ENCODE measurements at places on chromosomes 13 and 19.

DNA sequence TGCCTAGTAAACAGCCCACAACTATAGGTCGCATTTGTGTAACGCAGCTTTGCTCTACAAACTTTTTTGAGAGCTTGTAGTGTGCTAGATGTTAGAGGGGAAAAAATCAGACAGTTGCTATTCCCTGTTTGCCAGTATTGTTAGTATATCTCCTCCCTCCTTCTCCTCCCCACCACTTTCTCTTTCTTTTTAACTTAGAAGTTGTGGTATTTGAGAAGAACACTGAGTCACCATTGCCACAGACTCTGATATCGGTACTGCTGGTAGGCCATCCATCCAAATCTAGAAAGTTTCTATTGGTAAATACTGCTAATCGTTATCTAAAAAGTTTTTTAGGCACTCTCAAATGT is 666 bp downstream of the POMP start:
- DNase-seq: no peak

- no peak for DNase-seq
Measured at GRCh38 chr13:111327730-111328573, 7.5 kb downstream of the TEX29 start.

GRCh38 chr13:50539791-50540530 is 303.5 kb downstream of the DLEU7 start:
- DNase-seq: no peak

- DNase-seq: no peak
Measured at GRCh38 chr19:8075158-8076074, 22.9 kb downstream of the CCL25 start.

DNA sequence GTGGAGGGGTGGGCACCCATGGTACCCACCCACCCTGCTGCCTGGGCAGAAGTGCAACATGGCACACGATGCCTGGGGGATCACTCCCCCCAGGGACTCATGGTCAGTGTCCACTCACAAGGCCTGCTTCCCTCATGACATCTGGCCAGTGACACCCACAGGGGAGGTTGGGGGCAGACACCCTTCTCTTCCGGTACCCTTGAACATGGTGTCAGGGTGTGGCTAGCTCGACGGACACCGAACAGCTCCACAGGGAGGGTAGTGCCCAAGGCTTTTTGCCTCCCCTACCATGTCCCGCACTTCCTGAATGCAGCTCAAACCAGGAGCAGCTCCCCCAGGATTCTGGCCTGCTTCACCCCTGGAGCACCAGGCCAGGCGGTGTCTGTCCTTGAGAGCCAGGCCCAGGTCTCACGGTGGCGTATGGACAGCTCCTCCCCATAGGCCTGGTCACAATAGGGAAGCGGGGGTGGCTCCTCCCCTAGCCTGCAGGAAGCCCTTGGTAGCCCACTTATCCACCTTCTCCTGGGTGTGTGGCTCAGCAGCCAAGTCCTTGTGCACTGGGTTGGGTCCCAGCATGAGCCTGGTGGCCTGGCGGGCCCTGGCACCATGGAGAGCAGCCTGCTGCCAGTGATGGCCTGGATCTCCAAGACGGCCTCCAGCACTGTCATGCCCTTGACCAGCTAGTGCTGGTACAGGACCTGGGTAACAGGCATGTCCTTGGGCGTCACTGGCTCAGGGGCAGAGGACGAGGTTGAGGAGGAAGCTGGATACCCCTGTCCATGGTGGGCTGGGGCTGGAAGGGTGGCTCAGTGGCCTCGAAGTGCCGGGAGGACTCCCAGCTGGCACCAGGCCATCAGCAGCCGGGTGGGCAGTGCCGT is 7.8 kb downstream of the ACP4 start:
- no peak for DNase-seq

- no peak for DNase-seq
Measured at GRCh38 chr13:84038001-84038400, 155.7 kb upstream of the SLITRK1 start.

DNA sequence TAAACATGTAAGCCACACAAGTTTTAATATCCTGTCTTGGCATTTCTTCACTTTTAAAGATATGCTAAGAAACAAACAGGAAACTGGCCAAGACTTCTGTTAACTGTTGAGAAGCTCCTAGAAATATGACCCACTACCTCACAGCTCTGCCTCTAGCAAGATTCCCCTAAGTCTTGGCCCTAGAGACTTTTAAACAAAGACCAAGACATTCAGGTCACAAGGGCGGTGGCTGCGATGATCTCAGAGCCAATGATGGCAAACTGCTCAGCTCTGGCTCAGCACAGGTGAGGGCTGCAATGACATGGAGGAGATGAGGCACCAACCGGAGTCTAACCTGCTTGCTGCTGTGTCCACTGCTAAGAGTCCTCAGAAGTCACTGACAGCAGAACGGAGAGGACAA is 114.8 kb downstream of the SUCLA2 start:
- DNase-seq: no peak

DNA sequence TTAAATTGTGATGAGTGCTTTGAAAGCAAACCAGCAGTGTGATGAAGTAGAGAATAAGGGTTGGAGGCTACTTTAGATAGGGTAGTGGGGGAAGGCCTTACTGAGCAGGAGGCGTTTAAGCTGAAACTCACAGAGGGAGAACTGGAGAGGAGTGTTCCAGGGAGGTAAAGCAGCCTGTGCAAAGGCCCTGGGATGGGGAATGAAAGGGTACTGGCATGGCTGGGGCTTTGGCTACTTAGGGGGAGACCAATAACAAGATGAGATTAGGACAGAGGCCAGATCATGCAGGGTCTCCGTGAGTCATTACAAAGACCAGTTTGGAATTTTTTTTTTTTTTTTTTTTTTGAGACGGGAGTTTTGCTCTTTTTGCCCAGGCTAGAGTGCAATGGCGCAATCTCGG is 1.1 kb downstream of the PPP5C start:
- DNase-seq: no peak

- DNase-seq: no peak
Measured at GRCh38 chr19:246551-246950, 44.7 kb downstream of the PLPP2 start.

- DNase-seq: peak; percentile 32
Measured at GRCh38 chr13:111844222-111844671, 222.7 kb upstream of the SOX1 start.

DNA sequence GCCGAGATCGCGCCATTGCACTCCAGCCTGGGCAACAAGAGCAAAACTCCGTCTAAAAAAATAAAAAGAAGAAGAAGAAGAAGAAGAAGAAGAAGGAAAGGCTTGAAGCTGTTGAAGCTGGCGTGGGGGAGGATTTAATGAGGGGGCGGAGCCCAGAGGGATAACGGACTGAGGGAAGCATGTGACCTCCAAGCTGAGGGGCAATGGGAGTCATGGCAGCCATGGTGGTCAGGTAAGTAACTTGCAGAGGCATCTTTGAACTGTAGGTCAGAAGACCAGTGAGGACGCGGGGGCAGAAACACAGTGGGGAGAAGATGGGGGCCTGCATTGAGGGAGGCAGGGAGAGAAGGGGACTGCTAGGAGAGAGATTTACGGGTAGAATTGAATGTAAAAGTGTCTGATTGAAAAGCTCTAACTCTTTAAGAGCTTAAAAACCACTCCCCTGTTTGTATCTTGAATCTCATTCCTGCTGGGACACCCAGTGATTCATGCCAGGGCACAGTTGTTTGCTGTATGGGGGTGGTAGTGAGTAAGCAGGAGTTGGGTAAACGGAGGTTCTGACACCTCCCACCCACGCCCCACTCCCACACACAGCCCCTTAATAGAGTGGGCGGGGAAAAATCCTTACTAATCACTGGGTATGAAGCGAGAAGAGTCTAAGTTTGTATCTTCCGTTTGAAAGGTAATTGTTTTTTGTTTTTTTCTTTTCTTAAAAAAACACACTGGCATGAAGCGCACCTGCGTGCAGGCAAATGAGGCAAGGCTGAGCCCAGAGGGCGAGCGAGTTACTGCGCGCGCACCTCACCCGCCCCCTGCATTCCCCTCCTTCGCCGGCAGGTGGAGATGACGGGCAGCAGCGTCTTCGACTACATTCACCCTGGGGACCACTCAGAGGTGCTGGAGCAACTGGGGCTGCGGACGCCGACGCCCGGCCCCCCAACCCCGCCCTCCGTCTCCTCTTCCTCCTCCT is 13.0 kb downstream of the TMEM160 start:
- DNase-seq: peak; percentile 93

DNA sequence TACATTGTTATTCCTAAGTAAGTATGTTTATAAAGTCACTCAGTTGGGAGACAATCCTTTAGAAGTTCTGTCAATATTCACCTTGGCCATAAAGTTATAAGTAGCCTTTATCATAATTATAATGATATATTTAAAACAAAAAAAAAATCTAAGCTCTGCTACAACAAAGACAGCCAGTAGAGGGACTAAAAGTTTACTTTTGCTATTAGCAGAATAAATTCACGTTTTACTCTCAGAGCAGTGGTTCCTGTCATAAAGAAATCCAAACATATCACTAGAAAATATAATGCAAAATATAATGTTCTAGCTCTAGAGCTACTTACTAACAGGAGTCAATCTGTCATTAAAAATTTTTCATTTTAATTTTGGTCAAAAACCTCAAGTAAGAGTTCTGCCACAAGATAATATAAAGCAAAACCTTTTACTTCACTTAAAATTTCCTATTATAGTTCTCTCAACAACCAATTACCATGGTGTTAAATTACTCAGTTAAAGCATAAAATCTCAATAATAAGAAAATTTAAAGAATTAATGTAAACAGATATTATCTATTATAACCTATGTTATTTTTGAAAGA is 17.7 kb downstream of the INTS6 start:
- DNase-seq: no peak

- no peak for DNase-seq
Measured at GRCh38 chr13:70613295-70613694, 505.0 kb upstream of the KLHL1 start.

DNA sequence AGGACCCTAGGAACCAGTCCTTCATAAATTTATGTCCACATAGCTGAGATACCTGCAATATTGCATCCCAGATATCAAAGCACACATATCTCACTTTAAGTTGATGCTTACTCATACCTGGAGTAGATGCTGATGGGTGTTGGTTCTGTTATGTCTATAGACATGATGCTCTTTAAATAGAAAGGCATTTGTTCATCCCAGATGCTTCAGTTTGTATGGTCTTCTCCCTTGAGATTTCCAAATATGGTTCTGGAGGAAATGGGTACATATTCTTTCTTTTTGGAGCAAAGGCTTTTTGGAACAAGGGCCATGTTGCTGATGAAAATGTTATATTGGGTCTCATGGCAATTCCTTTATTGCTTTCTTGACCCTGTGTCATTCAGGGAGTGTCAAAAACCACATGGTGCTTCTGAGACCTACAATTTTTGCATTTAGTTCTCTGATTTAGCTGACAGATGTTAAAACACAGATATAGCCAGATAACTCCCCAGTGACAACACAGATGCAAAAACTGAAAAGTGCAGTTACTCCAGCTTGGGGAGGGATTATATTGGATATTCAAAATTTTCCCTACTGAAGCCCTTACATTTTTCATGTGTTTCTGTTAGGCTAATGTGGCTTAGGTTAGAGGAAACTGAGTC is 211.4 kb downstream of the KCNRG start:
- no peak for DNase-seq

GRCh38 chr19:18468517-18468916 is 30.6 kb upstream of the ISYNA1 start:
- DNase-seq: no peak

- no peak for DNase-seq
Measured at GRCh38 chr19:39936020-39936419, 1.6 kb upstream of the FCGBP start.

DNA sequence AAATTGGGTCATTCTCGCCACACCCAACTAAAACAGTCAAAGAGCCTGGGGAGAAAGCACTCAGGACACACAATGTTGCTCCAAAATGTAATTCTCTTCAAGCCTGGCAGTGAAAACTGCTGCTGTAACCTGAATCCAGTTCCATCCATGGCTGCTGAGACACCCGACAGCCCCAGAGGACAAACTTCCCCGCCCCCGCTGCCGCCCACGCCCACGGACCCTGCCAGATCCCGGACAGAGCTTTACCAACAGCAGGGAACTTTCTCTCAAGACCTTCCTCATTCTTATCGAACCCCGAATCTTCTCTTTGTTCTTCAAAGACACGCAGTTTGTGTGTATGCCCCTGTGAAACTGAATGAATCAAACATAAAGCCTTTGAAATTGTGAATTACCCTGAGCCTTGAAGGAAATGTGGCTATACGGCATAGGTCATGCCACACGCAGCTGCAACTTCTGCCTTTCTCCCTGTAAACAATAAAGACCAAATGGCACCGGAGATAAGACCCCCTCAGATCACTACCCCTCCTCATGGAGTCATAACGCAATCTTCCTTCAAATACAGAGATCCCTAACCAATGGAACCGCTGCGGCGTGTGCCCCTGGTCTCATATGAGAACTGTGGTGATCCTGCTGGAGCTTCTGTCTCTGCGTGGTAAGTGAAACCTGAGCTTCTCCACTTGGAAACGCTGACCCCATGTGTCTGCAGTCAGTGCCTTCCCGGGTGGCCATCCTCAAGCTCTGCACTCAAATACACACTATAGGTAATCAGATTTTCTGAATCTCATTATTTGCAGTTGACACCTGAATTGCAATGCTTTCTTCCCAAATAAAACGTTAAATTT is 4.8 kb upstream of the LAMP1 start:
- DNase-seq: peak; percentile 71

GRCh38 chr13:25692099-25692498 is 320.3 kb downstream of the ATP8A2 start:
- DNase-seq: peak; percentile 58

DNA sequence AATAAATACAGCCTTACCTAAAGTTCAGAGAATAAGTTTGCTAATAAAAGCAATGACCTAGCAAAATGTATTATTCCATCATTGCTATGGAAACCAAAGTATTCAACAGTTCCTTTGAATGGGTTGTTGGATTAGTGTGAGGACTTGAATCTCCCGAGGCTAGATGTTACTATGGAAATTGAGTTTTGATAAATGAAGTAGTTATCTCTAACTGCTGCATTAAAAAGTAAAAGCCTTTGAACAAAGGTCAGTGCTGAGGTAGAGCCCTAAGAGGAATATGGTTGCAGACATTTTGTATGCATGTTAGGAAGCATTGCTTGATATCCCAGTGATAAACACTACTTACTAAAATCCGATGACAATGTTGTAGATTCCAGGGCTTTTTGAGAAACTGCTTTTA is 6.2 kb downstream of the KLF5 start:
- DNase-seq: no peak

GRCh38 chr13:100347968-100348367 is 240.6 kb downstream of the GGACT start:
- no peak for DNase-seq

- DNase-seq: no peak
Measured at GRCh38 chr13:57899096-57899495, 267.6 kb downstream of the PCDH17 start.

- DNase-seq: no peak
Measured at GRCh38 chr13:74444864-74445479, 310.8 kb upstream of the KLF12 start.

GRCh38 chr13:72255908-72256307 is 388.9 kb upstream of the DACH1 start:
- DNase-seq: peak; percentile 85

- DNase-seq: no peak
Measured at GRCh38 chr13:31903111-31903815, 128.3 kb upstream of the FRY start.

Measured in islet precursor cell (in vitro differentiated cells).